ENCODE measurements at places on chromosomes 3 and 15.

- no peak for DNase-seq
Measured at GRCh38 chr3:13276438-13277195, 143.5 kb downstream of the NUP210 start.

- DNase-seq: no peak
Measured at GRCh38 chr15:59543721-59544547, 67.6 kb upstream of the GCNT3 start.

- no peak for DNase-seq
Measured at GRCh38 chr3:30625541-30626438, 19.4 kb downstream of the TGFBR2 start.

GRCh38 chr15:66491846-66492245 is 5.7 kb downstream of the SNAPC5 start:
- no peak for DNase-seq

DNA sequence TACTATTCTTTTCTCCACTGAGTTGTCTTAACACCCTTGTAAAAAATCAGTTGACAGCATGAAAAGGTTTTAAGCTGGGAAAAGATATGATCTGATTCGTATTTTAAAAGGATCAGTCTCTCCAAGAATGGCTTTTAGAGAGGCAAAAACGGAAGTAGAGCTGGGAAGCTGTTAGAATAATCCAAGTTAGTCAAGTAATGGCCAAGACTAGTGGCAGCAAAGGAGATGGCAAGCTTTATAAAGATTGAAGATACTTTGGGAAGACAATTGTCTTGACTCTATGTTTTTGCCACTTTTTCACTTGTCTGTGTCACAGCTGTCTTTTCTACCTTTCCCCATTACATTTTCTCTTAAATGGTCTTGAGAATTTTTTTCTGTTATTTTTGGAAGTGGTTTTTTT is 243.5 kb upstream of the MANF start:
- no peak for DNase-seq

DNA sequence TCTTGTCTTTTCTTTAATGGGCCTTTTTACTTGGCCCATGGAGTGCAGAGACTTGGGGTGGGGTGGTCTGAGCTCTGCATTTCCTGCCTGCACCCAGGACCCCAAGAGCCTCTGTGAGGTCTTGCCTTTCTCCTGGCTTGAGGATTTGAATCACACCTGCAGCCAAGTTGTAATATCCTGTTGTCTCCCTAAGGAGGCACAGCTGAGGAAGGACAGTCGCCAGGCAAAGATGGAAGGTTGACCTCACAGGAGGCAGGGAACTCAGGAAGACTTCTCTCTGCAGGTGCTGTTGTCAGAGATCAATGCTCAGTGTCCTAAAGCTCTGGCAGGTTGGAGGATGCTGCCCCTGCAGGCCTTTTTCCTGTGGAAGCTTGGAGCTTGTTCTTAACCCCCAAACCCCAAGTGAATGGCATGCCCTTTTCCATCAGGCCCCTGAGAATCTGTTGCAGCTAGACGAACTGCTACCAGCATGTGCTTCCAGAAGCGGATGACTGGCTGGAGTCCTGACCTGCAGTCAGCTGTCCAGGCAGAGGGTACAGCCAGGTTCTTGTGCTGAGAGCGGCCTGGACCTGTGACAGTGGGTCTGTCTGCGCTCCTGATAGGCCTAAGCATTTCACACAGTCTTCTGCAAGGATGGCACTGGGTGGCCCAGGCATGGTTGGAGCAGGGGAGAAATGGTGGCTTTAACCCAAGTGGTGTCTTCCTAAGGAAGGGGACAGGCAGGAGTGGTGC is 120.0 kb downstream of the EEFSEC start:
- no peak for DNase-seq

DNA sequence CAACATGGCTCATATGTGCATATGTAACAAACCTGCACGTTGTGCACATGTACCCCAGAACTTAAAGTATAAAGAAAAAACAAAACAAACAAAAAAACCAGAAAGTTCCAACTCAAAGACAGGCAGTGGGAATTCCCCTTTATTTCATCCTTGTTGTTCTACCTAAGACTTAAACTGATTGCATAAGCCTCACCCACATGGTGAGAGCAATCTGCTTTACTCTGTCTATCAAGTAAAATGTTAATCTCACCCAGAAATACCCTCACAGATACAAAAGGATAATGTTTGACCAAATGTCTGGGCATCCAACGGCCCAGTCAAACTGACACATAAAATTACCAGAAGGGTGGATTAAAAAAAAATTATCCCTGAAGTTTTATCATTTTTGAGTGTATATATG is 190.9 kb upstream of the PLSCR5 start:
- DNase-seq: no peak

- peak; percentile 84 for DNase-seq
Measured at GRCh38 chr15:73691396-73691795, 7.2 kb downstream of the CD276 start.

GRCh38 chr3:157226173-157226847 is 66.4 kb upstream of the CCNL1 start:
- DNase-seq: no peak

DNA sequence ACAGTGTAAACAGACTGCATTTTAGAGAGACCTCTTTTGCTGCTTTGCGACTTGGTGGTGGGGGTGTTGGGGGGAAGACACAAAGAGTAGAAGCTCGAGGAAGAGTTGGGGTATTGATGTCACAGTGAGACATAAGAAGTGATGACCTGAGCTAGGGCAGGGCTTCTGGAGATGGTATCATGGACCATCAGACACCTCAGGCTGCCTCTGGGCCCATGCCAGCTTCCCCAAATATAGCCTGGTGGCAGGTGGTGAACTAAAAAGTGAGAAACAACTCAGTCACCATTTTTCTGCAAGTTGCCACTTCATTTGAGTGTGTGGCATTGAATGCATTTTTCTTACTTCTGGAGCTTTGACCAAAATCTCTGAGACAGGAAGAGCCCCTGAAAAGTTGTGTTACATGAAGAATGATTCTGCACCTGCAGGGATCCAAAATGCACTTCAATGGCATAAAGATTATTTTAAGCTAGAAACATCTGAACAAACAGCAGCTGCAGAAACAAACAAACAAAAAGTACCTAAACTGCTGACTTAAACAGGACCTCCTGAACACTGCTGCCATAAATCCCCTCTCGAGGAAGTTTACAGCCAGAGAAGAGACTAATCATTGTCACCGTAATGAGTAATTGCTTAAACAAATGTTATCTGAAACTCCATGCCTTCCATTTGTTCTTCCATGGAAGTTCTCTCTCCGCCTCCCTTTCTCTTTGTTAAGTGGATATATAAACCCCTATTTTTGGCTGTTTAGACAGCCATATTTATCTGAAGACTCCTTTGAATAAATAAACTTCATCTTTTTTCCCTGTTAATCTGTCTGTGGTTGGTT is 15.2 kb upstream of the XIRP1 start:
- DNase-seq: no peak

DNA sequence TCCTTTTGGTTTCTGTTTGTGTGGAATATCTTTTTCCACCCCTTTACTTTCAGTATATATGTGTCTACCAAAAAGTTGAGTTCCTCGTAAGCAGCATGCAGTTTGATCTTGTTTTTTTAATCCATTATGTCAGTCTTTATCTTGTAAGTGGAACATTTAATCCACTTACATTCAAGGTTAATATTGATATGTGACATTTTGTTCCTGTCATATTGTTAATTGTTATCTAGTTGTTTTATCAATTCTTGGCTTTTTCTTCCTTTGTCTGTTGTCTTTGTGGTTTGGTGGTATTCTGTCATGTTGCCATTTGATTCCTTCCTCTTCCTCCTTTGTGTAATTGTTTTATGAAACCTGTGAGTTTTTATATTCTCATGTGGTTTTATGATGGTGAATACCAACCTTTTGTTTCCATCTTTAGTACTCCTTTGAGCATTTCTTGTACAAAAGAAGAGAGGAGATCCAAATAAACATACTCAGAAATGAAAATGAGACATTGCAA is 43.4 kb upstream of the XCR1 start:
- no peak for DNase-seq

DNA sequence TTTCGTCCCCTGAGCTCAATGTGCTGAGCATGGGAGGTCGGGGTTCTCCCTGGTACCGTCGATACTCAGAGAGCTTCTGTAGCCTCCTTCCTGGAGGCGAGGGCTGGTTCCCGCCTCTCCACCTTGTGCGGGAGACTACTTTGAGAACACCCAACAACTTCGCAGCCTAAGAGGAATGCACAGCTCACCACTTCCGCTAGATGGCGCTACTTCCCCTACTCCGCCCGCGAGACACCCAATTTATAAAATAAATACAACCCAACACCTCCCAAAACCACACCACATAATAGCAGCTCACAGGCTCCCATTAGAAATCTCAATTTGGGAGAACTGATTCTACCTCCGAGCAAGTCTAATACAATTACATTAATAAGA is 1.2 kb downstream of the RGMA start:
- peak; percentile 71 for DNase-seq

GRCh38 chr3:62939707-62940106 is 64.5 kb upstream of the CADPS start:
- DNase-seq: no peak

DNA sequence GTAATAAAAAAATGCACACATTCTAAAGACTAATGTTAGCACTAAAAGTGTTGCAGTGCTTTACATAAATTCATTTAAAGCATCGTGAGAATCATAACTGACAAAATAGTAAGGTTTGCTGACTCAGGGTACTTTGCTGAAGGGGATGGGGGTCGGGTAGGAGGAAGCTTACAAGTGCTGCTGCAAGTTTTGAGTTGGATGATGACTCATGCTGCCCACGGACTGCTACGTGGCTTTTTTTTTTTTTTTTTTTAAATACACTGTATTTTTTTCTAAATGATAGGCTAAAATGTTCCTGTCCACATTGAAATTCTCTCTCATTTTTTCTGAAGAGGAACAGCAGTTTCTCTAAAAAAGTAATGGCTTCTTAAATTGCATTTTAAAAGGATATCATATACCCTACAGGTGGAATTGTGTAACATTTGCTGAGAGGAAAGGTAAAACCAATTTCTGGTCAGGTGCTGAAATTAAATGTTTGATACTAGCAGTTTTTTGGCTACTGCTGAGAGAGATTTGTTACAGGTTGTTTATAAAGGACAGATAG is 2.2 kb downstream of the MAPK6 start:
- DNase-seq: peak; percentile 84

DNA sequence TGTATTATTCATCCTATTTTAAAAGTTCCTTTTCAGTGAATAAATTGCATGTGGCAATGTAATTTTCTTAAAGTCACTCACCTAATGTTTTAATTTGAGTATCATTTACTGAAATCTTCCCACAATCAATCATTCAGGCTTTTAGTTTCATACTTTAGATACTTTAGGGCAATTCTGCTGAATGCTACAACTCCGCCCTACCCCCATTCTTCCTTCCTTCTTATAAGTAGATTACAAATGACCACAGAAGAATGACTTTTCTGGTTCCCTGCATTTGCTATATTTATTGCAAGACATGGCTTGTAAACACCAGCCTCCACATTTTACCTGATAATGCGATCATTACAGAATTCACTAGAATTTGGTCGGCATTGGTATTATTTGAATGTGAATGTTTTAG is 1061.9 kb downstream of the FHIT start:
- DNase-seq: no peak

DNA sequence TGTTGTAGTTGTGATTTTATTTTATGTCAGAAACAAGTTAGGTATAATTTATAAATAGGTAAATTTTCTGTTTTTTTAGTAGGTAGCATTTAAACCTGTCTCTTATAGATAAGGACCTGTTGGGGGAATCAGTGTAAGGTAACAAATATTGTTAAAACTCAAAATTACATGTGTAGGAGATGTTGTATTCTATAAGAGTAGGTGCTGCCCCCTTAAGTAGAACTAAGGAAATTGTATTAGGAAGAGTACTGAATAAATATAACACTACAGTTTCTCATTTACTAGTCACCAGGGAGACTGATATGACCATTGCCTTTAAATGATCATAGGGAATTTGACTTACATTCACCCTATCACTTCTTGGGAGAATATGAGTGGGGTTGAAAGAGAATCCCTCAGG is 31.2 kb downstream of the SLC25A36 start:
- DNase-seq: peak; percentile 17

GRCh38 chr3:188370081-188370830 is 216.3 kb downstream of the LPP start:
- no peak for DNase-seq

DNA sequence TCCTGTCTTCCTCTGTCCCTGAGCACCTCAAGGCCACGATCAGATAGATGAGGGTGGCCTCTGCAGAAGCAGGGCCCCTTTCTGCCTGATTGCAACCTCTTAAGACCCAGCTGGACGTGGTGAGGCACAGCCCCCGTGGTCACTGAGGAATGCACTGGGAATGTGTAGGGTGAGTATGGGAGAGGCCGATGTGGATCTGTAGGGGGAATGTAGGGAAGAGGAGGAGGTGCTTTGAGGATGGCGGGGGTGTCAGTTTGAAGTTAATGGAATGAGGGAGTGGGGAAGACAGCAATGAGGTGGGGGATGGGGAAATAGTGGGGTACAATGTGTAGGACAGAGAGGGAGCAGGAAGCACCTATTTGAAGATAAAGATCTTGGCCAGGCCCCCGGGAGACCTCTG is 785 bp upstream of the IQCF5 start:
- DNase-seq: no peak

DNA sequence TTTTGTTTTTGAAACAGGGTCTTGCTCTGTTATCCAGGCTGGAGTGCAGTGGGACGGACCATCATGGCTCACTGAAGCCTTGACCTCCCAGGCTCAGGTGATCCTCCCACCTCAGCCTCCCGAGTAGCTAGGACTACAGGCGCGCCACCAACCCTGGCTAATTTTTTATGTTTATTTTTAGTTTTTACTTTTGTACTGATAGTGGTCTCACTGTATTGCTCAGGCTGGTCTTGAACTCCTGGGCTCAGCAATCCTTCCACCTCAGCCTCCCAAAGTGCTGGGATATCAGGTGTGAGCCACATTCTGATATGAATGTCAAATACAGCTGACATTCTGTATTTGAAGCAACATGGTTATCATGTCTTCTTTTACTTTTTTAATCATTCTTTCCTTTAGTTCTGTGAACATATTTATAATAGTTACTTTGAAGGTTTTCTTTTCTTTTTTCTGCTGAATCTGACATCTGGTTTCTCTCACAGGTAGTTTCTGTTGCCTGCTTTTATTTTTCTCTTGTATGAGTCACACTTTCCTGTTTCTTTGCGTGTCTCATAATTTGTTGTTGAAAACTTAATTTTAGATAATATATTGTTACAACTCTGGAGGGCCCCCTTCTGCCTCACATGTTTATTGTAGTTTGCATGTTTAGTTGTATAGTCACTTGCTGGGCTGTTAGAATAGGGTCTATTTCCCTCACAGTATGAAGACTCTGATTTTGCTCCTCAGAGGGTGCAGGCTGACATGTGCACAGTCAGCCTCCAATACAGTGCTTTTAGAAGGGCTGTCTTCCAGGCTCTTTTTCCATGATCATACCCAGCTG is 8.4 kb upstream of the CNTN4 start:
- DNase-seq: peak; percentile 10

GRCh38 chr15:89673165-89673512 is 6.0 kb downstream of the PLIN1 start:
- no peak for DNase-seq

DNA sequence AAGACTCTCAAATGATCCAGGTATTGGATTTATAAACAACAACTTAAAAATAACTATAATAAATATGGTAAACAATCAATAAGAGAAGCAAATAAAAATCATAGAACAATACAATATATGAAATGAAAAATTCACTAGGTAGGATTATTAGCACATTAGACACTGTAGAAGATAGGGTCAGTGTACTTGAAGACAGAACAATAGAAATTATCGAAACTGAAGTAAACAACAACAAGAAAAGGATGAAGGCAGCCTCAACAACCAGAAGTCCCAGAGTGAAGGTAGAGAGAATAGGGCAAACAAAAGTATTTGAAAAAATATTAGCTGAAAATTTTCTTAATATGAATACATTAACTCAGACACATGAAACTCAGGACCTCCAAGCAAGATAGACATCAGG is 11.9 kb downstream of the IQCB1 start:
- DNase-seq: no peak

All from umbilical cord (tissue), 2 donors.